Activated gamma-delta T cell (primary cell): ENCODE measurements at places on chromosomes 16 and 17.

DNA sequence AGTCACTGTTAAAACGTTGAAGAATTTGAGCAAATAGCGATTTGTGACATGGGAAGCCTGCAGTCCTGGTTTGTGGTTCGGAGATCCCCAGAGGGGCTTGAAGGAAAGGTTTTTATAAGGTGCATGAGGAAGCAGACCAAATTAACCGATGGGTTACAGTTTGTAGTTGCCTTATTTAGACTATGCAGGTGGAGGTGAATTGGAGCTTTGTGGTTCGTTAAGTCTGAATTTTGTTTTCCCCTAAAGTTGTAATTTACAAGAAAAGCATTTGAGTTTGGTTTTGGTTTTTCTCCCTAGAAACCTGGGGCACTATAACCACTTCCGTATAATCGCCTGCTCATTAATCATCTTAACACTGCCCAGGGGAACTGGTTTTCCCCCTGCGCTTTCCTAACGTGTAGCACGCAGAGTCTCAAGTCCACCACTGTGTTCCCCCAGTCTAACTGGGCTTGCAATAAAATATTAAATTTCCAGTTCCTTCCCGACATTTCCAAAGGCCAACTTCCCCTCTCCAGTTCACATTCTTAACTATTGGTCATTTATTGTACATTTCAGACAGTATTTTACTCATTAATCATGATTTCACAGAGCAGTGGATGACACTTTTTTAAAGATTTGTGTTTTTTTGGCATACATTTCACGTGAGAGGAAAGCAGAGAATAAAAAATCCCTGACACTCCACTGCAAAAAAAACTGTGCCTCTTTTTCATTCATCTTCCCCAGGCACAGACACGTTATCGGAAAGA is 932 bp downstream of the ZNF267 start:
- no peak for DNase-seq

- DNase-seq, result no peak
Measured at GRCh38 chr16:19102187-19102872, 11.4 kb upstream of the ITPRIPL2 start.

GRCh38 chr16:16048904-16049582 is 99.6 kb downstream of the ABCC1 start:
- DNase-seq, result no peak

DNA sequence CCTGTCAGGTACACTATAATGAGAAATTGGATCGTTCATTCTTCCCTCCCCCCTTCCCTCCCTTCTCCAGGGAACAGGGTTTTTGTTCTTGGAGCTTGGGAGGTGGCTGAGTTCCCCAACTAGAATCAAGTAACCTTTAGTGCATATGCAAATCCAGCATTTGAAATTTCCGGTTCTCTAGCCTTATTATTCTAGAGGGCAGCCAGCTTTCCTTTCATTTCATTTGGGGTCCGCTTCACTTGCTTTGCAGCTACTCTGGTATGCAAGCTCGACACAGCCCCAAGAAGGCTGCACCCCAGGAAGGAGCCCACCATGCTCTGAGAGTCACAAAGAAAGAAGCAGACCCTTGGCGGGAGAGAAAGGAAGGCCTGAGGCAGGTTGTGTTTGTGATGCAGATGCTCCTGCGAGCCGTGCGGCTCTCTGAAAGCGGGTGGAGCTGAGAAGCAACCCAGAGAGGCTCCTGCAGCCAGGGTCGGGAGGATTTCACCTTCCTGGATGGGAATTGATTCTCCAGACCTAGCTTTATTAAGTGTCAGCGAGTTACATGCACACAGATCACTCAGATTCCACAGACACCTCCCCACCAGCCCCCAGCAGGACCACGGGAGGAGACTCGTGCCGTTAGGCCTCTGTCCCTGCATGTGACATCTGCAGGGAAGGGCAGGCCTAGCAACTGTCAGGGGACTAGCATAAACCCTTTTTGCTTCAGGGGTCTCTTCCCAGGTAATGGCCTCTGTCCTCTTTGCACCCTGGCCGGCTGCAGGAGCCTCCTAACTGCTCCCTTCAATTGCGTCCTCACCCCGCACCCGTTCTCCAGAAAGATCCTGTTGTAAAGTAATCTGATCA is 34.5 kb downstream of the PMM2 start:
- DNase-seq, result no peak

- no peak for DNase-seq
Measured at GRCh38 chr16:67442581-67443255, 11.8 kb downstream of the HSD11B2 start.

DNA sequence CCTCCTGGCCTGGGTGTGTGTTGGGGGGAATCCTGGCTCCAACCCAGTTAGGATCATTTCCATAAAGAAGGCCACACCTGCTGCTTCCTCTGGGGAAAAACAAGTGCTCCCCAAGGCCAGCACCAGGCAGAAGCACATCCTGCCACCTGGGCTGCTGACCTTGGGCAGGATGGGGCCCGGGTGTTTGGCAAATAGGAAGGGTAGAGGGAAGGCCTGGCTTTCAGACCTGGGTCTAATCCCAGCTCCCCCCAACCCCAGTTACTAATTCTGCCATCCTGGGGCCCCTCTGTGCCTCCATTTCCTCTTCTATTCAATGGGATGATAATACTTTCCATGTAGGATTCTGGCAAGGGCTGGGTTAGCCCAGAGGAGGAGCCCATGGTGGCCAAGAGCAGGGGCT is 3.0 kb upstream of the NLRC5 start:
- DNase-seq, result no peak

DNA sequence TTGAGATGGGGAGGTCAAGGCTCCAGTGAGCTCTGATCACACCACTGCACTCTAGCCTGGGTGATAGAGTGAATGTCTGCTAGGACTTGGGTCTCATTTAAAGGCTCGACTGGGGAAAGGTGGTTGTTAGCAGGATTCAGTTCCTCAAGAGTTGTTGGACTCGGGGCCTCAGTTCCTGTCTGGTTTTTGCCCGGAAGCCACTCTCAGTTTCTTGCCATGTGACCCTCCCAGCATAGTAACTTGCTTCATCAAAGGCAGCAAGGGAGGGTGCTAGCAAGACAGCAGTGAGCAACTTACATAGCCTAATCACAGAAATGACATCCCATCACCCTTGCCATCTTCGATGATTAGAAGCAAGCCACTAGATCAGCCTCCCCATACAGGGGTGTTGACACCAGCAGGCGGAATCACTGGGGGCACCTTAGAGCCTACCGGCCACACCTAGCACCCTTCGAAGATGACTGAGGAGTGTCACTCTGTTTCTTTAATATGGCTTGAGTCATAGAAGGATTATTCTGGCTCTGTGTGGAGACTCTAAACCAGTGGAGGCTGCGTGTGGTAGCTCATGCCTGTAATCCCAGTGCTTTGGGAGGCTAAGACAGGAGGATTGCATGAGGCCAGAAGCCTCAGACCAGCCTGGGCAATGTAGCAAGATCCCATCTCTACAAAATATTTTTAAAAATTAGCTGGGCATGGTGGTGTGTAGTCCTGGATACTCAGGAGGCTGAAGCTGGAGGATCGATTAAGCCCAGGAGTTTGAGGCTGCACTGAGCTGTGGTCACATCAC is 13.2 kb upstream of the SCNN1B start:
- no peak for DNase-seq

GRCh38 chr17:17919169-17920107 is 52.8 kb downstream of the TOM1L2 start:
- DNase-seq, result no peak

GRCh38 chr17:73466704-73467433 is 155.1 kb upstream of the CDC42EP4 start:
- DNase-seq, result no peak

- DNase-seq, result no peak
Measured at GRCh38 chr17:67260170-67260987, 15.4 kb upstream of the HELZ start.

DNA sequence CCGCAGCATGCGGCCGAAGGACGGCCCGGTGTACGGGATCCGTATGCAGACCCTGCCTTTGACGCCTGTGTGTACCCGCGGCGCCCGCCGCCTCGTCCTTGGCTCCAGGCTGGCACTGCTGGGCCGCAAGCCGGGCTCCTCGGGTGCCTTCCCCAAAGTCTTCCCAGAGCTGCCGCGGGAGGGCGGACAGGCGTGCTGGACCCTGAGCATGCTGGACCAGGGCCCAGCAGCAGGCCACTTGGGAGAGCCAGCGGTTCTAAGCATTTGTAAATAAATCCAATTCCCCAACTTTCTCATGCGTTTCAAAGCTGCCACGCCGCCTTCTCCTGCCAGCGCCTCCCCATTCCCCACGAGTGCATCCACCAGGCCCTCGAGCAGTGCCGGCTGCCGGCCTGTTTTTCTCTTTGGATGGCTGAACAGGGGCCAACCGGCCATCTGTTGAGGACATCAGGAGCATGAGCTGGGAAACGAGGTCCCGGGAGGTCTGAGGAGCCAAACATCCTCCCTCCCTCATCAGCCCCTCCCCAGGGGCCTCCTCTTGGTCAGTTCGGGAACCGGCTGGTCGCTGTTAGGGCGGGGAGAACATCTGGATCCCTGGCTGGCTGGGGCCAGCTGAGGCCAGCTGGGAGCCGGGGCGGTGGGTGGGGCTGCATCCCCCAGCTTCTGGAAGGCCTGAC is 20.5 kb upstream of the PABPN1L start:
- DNase-seq, result no peak

- no peak for DNase-seq
Measured at GRCh38 chr17:78922816-78923498, 2.2 kb downstream of the TIMP2 start.

DNA sequence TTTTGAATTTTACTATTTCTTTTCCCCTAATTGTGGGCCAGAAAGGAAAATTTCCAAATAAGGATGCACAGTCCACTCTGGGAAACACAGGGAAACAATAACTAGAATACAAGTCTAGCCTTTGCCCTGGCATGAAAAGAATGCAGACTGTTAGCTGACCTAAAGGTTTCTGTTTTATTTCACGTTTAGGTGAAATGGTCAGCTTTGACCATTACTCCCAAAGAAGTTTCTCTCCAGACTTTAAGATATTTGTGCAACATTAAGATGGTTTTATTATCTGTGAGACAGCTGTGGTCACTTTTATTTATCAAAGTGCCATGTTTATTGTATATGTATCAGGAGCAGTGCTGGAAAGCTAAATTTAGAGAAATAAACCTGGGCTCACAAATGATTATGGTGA is 163.9 kb downstream of the SPECC1 start:
- DNase-seq, result no peak

- DNase-seq, result no peak
Measured at GRCh38 chr16:89795676-89796075, 20.8 kb downstream of the FANCA start.

DNA sequence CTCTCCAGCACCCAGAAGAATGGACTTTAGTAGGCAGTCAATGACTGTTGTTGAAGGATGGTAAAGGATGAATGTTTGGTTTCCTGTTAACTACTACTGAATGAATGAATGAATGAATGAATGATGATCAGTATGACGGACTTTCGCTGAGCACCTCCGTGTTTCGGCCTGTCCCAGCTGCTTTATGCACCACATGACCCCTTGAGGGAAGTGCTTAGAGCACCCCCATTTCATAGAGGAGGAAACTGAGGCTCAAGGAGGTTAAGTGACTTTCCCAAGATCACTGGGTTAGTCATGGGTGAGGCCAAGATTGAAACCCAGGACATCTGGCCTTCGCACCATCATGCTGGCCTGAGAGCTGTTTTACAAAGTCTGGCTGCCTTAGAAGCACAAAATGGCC is 6.8 kb downstream of the KCNG4 start:
- no peak for DNase-seq

- no peak for DNase-seq
Measured at GRCh38 chr17:62920300-62920699, 45.7 kb upstream of the TANC2 start.

DNA sequence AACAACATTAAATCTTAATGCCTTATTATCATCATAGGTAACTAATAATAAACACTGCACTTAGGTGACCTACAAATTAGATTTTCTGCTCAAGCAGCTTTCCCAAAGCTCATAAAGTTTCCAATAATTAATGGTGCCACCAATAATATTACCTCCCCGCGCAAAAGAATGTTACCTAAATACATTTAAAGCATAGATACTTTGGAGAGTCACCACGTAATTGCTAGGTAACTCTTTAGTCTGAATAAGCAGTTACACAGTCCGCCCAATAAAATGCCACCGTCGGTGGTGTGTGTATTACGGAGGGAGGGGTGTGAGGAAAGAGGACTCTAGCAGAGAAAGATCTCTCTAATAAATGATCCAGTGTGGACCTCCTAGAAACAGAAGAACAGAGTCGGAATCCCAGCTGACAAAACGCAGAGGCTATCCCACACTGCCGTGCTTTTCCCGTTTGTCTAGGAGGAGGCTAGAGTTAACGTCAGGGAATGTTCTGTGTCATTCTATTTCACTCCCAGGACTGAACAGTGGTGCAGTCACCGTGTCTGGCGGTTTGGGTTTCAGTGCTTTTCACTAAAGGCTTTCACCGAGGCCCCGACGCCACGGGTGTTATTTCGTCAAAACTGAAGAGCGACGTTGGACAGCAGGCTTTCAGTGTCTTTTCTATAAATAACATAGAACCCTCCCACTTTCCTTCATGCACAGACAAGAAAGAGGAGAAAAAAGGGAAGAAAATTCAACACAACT is 630 bp downstream of the RNFT1 start:
- DNase-seq, result no peak

DNA sequence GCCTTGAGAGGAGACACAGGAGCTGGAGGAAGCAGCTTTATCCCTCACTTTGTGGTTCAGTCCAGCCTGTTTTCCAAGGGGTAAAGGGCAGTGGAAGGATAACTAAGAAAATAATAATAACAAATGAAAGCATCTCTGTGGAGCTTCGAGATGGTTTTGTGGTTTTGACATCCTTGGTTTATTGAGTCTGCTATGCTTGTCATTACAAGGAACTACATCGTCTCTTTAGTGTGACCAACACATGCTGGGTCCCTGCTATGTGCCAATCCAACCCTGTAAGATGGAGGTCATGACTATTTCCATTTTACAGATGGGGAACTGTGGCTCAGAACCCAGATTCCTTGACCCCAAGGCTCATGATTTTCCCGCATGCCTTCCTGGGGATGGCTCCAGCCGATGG is 124.8 kb downstream of the MRM1 start:
- DNase-seq, result no peak

DNA sequence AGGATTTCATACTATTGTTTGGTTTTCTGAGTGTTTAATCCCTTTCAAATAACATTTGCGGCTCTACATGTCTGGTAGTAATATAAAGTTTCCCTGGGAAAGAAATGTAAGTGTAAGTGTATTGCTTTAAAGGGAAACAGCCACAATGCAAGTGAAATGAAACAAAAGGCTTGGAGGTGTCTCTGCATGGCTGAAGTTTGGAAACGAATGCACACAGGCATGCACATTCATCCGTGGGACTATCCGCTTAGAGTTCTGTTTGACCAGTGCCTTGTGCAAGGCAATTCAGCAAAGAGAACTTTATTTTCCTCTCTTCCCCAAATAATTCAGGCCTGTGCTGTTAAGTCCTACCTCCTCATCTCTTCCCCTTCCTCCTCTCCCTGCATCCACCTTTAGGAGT is 56.1 kb upstream of the MRTFB start:
- DNase-seq, result no peak

DNA sequence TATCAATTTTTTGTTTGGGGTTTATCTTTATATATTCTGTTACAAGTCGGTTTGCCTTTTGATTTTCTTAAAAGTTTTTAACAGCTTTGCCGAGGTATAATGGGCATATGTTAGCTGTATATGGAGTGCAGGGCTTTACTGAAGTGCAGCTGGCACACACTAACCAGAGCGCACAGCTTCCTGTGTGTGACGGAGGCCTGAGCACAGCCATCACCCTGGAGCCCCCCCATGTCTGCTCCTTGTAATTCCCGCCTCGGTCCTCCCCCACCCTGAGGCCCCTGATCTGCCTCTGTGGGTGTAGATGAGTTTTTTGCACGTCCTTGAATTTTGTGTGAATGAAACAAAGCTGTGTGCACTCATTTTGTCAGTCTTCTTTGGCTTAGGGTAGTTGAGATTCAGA is 60.1 kb upstream of the ZNF750 start:
- no peak for DNase-seq

GRCh38 chr17:34164837-34165236 is 90.2 kb upstream of the CCL2 start:
- DNase-seq, result no peak
